ENCODE measurements at places on chromosomes 13 and 19. TPM values are rescaled to one million over a fixed set of nuclear protein-coding genes. Genes with fewer than 3 reads are reported as not detected.

GRCh38 chr19:48415395-48415794 is 21.9 kb downstream of the GRIN2D start:
- DNase-seq, result peak; percentile 82

DNA sequence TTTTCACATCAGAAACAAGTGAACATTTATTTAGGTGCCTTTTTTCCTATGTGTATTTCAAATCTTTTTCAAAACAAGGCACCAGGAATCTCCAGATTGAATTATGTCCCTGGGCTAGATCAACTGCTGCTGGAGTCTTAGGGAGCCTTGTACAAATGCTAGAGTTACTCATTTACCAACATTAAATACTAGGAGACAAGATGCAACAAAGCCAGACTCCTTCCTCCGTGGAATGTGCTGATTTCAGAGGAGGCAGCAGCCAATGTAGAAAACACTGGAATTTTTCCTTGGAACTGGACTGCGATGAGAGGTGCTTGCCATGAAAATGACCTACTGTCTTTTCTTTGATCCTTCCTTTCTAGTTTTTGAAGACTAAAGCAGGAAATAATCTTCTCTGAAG is 1514.7 kb upstream of the MIR17HG start:
- no peak for DNase-seq

DNA sequence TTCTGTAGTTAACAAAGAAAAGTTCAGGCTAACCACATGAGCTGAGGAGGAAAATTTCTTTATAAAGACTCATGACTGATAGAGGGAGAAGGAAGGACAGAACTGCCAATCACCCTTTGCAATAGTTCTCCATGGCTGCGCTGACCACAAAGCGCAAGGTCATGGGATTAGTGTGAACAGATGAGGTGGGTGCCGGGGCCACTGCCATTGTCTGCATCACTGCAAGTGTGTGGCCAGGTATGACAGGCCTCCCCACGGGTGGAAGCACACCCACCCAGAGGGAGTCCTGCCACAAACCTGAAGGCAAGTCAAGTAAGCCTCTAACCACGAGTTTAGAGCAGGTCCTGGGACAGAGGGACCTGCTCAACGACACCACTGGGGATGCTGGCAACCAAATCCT is 128.1 kb downstream of the TUBA3C start:
- DNase-seq, result no peak

DNA sequence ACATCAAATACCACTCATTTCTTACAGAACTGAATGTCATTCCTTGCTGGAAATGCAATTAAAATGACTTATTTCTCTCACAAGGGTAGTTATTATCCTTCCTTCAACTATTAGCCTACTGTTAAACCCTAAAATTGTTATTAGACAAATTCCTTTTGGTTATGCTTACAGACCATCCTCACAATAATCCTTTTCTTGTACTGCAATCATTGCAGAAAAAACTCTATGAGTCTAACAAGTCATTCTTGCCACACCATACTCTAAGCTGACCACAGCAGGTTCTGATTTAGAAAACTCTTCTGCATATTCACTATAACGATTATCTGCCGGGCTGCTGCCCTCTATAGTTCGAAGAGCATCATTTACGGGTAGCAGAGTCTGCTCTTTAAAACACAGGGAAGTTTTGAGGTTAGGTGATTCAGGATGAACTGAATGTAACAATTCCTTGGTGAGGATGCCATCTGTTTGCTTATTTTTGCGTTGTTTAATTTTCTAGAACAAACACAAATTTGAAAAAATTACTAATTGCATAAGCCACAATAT is 38.2 kb downstream of the MTMR6 start:
- no peak for DNase-seq

GRCh38 chr19:7783991-7784423 is 21.0 kb downstream of the CLEC4M start:
- DNase-seq, result no peak

- DNase-seq, result no peak
These were observed 12.3 kb upstream of the RASA3 start for GRCh38 chr13:114144606-114145244.

DNA sequence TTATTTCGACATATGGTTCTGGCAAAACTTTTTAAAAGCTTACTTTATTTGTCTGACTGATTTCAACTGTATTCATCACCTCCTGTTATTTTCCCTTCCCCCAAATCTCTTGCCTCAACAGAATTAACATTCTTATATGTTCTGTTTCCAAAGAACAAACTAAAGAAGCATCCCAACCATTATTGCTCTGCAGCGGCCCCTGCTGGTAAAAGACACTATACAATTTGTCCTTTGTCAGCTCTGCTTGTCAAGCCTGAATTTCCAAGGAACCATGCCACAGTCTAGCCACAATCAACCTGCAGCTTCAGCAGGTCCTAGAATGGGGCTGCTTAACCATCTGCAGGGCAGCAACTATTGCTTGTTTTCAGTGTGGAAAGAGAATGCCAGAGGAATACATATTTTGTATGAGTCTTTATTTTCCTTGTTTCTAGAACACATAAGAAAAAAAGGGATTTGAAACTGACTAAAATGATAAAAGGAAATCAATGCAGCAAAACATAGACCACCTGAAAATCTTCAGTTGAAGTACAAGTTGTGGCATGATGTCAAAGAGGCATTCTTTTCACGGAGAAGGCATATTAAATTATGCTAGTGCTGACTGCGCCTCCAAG is 845.3 kb downstream of the DIAPH3 start:
- peak; percentile 73 for DNase-seq

DNA sequence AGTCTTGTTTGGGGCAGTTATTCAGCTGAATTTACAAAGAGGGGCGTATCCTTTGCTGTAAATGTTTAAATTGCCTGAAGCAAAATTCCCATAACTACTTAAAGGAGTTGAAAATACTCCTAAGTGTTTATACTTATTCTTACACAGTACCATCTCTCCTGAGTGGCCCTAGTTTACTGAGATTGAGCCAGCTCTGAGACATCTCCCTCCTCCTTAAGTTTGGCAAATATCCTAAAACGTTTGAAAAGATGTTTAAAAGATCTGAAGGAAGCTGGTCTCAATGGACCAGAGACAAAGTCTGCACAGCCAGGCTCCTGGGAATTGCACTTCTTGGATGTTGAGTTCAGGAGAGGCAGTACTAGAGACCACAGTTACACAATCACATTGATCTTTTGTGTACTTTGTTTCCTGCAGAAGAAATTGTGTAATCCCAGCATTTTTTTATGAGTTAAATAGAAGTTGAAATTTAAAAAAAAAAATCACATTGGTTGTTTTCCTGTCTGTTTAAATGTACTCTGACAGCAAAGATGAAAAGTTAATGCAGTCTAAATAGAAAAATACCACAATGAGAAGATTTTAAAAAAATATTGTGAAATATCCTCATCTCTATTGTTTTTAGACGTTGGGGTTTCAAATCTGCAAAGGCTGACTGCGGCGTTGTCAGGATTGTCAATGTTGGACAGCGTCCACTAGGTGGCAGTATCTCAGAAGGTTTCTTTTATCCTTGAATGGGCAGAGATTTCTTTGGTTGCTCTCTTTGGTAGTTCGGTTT is 20.7 kb downstream of the TNFSF11 start:
- DNase-seq, result peak; percentile 86

GRCh38 chr13:40518481-40518882 is 148.0 kb downstream of the FOXO1 start:
- DNase-seq, result peak; percentile 21

GRCh38 chr19:8324186-8325050 is 3.1 kb downstream of the RPS28 start:
- no peak for DNase-seq

DNA sequence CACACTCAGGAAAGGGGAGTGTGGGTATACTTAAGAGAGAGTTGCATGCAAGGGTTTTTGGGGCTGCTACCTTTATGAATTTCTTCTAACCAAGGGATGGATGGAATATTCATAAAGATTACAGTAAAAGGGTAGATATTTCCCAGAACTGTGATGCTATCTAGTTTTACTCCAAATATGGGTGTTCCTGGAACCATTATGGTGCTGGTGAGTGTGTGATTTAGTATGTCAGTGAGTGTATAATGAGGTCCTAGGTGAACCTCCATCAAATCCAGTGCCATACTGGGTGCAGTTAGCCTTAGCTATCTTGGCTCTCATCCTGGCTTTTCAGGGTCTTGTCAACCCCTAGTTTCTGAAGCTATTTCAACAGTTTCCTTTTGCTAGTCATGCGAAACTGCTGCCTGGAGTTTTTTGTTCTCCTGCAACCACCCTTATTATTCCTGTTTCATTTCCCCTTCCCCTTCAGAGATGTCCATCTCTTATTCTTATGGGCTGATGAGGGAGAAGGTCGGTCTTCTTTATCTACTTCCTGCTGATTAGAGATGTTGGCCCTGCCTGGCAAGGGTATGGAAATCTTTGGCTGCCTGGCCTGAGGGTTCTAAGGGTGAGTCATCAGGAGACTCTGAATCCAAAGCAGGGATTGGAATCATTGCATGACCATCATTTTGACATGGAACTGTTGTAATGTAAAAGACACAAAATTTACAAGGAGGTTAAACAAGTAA is 202.3 kb downstream of the NBEA start:
- DNase-seq, result no peak

GRCh38 chr13:44053208-44053607 is 173.5 kb downstream of the LACC1 start:
- no peak for DNase-seq

The APC2 gene
- 0.89 TPM for total RNA-seq

The ITGBL1 gene
- 5.8 TPM for total RNA-seq

The ZNF729 gene
- not detected for total RNA-seq

The SYNGR4 gene
- total RNA-seq, result not detected

The NLRP5 gene
- not detected for total RNA-seq

The RNF17 gene
- not detected for total RNA-seq

The KIR2DL4 gene
- total RNA-seq, result not detected

The ZNF536 gene
- total RNA-seq, result 0.58 TPM

All from stomach (tissue), 19 donors.